ENCODE measurements at places on chromosomes 3 and 15.

DNA sequence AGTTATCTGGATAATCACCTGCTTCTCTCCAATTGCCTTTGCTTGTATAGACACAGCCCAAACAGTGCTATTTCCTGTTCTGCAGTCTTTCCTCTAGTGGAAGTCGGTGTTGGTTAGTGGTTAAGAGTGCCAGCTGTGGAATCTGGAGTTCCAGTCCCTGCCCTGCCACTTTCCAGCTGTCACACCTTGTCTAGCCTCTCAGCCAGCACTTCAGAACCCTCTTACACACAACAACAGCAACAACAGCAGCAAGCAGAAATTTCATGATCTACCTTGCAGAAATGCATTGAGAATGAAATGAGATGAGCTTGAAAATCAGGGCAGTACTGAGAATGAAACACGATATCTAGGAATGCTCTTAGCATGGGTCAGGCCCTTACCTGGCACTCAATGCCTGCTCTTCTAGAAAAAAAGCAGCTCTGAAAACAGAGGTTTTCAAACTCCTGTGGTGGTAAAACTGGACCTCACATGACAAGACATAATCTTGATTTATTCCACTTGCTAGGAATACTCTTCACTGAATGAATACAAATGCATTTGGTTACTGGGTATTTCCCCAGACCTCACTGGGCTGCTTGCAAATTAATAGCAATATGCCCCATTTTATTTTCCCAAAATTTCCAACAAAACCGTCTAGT, 3.3 kb upstream of the WNT5A start:
- no peak for DNase-seq

GRCh38 chr15:30885814-30886213, 17.9 kb upstream of the FAN1 start:
- DNase-seq, result peak; percentile 8

DNA sequence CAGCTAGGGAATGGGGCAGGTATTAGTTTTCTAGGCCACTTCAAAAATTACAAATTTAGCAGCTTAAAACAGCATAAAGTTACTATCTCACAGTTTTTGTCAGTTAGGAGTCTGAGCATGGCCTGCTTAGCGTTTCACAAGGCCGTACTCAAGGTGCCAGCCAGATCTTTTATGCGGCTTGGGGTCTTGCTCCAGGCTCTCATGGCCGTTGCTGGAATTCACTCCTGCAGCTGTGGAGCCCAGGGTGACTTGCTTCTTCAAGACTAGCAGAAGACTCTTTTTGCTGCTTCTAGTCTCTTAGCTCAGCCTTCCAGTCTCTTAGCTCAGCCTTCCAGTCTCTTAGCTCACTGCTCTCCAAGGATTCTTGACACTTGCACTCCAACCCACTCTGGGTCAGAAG, 242.1 kb upstream of the CTDSPL start:
- DNase-seq, result no peak

DNA sequence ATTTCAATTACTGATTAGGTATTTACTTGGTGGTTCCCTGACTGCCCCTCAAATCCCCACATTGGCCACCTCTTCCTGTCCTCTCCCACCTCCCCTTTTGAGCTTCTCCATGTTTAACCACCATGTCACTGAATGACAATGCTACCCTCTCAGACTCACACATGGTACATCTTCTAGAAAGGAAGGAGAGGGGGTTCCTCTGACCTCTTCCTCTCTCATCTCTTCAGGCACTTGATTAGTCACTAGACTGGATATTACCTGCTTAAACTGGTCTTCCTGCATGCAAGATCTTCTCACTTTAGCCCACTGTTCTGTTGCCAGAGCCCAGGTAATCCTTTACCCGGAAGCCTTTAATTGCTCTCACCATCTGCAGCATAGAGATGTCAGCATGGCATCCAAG, 64.9 kb downstream of the DIPK2A start:
- DNase-seq, result no peak

- no peak for DNase-seq
Observed at GRCh38 chr15:73752806-73753193, 351 bp downstream of the INSYN1 start.

- DNase-seq, result peak; percentile 41
Observed at GRCh38 chr15:57216288-57216687, 160.0 kb upstream of the CGNL1 start.

GRCh38 chr3:125112981-125113380, 57.2 kb upstream of the HEG1 start:
- no peak for DNase-seq

GRCh38 chr15:49438962-49439631, 16.1 kb downstream of the FGF7 start:
- no peak for DNase-seq

GRCh38 chr3:136351351-136351750, 101.2 kb downstream of the PCCB start:
- no peak for DNase-seq

GRCh38 chr3:82942041-82942440, 1180.6 kb upstream of the GBE1 start:
- no peak for DNase-seq

DNA sequence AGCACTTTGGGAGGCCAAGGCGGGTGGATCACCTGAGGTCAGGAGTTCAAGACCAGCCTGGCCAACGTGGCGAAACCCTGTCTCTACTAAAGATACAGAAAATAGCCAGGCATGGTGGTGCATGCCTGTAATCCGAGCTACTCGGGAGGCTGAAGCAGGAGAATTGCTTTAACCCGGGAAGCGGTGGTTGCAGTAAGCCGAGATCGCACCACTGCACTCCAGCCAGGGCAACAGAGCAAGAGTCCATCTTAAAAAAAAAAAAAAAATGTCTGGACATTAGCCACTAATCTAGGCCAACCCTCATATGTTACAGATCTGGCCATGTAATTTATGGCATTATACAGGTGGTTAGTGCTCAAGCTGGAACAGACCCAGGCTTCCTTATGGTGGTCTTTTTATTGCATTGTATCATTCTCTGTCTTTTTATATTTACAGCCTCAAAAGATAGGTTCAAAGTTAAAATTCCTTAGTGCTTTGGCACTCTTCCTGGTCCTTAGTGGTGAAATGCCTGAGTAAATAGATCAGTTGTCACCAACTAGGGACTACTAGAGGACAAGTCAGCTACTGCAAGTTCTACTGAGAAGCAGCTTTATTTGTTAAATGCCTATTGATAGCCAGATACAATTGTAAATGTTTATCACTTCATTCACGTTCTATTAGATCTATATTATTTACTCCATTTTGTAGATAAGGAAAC, 16.0 kb downstream of the STARD9 start:
- DNase-seq, result peak; percentile 65

All from fibroblast of gingiva (primary cell).